Stimulated activated CD4-positive, alpha-beta T cell treated with anti-CD3 and anti-CD28 coated beads, Interleukin-15, amount 100 ng/mL, for 1 hour (primary cell): ENCODE measurements at places on chromosomes 11 and 22.

DNA sequence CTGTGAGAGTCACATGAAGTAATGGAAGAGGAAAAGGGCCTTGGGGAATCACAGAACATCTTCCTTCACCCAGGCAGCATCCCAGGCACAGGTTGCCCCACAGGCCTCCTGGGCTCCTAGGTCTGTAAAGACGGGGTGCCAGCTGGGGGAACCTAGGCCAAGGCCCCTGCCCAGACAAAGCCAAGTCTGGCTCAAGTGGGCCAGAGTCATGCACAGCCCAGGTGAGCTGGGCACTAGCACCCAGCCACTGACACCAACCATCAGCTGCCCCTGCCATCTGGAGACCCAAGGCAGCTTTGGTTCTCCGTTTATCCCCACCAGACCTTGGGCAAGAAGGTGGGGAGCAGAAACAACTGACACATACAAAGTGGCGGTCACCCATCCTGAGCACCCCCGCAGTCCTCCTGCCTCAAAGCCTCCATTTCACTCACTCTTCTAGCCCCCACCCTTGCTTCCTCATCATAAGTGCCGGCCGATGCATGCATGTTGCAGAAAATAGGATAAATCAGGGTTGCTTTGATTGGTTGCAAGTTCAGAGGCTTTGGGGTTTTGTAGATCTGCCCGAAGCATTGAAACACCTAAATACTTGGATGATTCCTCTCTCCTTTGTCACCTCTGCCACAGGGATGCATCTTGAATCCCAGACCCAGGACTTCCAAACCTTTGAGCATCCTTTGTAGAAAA, 26.5 kb upstream of the TMPRSS4 start:
- DNase-seq, result no peak

GRCh38 chr11:16992846-16993245, 21.4 kb downstream of the PLEKHA7 start:
- DNase-seq, result no peak

DNA sequence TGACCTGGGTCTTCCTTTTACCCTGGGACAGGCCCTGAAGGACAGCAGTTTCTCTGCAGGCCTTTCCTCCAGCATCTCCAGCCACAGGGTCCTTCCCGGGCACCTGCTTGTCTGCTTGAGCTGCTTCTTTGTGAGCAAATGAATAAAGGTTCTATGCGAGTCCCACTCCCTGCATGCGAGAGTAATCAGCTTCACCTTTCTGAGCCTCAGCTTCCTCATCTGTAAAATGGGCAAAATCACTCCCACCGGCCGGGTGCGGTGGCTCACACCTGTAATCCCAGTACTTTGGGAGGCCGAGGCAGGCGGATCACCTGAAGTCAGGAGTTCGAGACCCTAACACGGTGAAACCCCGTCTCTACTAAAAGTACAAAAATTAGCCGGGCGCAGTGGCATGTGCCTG, 31.1 kb downstream of the IFT27 start:
- DNase-seq, result no peak

GRCh38 chr22:38317995-38318715, 922 bp upstream of the CSNK1E start:
- no peak for DNase-seq
